ENCODE measurements at places on chromosomes 16 and 17.

- DNase-seq, result no peak
Observed at GRCh38 chr17:32141679-32142037, 644 bp upstream of the RHOT1 start.

DNA sequence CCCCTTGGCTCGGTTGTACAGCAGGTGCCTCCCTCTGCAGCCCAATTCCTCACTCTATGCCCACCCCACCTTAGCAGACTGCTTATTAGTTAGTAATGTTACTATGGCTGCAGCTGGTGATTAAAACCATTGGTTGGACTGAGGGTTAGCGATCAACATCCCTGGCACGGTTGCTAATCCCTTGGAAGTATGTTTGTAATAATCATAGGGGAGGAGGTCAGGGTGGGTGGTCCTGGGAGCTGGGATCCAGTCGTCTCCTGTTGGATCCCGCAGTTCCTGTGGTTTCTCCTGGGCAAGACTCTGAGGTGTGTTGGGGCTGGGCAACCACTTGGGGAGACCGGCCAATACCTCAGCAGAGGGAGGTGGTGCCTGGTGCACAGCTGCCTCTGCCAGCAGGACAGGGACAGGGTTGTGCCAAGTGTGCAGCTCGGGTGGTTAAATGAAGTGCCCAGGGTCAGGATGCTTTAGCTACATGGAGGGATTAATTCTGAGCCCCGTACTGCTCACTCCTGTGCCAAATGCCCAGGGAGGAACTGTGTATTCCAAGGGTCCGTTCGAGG is 38.0 kb downstream of the FZD2 start:
- DNase-seq, result no peak

DNA sequence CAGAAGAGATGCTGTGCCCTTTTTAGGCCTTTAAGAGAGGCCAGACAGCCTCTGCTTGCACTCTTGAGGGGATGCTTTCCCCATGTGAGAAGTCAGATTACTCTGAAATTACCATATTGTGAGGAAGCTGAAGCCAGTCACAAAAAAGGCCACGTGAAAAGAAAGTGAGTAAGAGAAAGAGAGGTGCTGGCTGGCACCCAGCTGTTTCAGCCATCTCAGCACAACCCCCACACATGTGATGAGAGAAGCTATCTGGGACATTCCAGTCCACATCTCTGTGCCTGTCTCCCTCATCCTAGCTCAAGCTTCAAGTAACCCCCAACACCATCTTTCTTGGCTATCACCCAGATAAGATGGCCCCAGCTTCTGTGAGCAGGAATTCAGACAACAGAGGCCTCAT is 131.4 kb downstream of the HS3ST2 start:
- DNase-seq, result no peak

GRCh38 chr17:52149626-52150025 is 8.9 kb downstream of the CA10 start:
- DNase-seq, result no peak

GRCh38 chr17:38735161-38735997 is 5.2 kb downstream of the CISD3 start:
- DNase-seq, result peak; percentile 70

GRCh38 chr16:74738113-74738541 is 36.5 kb downstream of the FA2H start:
- peak; percentile 21 for DNase-seq

GRCh38 chr16:1650131-1650530 is 27.9 kb upstream of the JPT2 start:
- DNase-seq, result no peak

- DNase-seq, result no peak
Observed at GRCh38 chr16:79816081-79816497, 215.6 kb upstream of the MAF start.

- DNase-seq, result no peak
Observed at GRCh38 chr17:41681776-41682175, 6.9 kb upstream of the EIF1 start.

DNA sequence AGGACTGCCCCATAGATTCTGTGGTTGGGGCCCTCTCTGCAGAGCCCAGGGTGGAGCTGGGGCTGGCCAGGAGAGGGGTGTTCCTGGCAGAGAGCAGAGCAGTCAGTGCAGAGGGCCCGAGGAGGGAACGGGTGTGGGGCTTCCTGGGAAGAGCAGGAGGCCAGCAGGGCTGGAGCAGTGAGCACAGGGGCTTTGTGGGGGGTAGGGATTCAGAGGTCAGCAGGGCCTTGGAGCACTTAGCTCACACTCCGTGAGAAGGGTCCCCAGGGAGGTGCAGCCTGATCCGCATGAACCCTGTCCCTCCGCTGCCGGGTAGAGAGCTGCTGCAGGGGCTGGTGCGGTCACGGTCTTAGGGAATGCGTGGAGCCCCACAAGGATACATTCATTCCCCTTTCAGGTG is 113.0 kb upstream of the CIBAR2 start:
- no peak for DNase-seq

- no peak for DNase-seq
Observed at GRCh38 chr16:85563034-85563433, 50.1 kb upstream of the GSE1 start.

DNA sequence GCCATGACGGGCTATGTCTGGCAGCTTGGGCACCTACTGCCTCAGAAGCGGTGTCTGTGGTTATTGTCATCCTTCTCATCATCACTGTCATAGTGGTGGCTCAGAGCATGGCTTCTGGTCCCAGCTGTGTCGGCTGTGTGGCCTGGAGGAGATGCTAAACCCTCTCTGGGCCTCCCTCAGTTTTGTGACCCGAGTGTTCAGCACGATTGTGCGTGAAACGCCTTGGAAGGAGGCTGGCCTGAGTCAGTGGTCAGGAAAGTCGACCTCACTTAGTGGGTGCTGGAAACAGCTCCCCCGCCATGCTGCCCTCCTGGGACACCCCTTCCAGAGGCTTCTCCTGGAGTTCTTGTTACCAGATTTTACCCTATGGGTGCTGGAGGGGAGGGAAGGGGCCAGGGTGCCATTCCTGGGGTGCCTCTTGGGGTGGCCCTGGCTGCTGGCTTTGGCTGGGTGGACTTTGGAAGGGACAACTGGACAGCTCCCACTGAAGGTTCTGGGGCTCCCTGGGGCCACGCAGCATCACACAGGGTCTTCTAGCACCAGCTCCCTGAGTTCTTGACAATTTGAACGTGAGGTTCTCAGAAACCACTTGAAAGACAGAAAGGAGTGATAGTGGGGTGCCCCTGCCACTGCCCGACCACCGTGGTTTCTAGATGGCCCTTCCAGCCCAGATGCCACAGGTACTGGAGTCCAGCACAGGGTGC is 226.5 kb upstream of the GSE1 start:
- DNase-seq, result no peak

DNA sequence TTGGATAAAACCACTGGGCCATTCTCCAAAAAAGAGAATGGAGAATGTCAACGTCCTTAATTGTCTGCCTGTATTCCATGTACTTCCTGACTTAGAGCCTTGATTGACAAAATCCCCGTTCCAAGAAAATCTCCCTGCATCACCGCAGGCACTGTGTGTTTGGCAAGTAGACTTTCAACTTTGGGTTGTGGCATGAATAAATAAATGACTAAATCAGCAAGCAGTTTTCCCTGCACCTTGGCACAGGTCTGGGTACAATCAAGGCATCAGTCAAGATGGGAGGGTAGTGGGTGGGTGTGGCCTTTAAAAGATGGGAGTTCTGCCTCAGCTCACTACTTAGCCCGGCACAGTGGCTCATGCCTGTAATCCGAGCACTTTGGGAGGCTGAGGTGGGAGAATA is 248.5 kb upstream of the RPL38 start:
- no peak for DNase-seq

GRCh38 chr17:13256545-13256944 is 238.7 kb upstream of the ELAC2 start:
- no peak for DNase-seq

DNA sequence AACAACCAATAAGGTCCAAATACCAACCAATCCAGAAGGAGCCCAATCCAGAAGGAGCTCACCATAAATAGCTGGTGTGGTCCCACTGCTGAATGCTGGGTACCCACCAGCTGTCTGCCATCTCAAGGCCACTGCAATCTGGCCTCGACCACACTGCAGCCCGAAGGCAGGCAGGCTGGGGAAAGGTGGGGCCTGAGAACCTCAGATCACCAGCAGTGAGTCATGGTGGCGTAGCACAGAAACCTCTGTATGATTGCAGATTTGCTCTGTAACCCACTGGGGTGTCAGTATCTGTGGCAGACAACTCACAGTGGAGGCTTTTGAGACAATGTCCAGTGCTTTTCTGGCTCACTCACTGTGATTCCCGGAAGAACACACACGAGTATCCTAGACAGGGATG is 14.7 kb upstream of the CMTR2 start:
- DNase-seq, result no peak

GRCh38 chr17:79087428-79088143 is 13.0 kb downstream of the ENGASE start:
- DNase-seq, result peak; percentile 75

- no peak for DNase-seq
Observed at GRCh38 chr17:82856361-82856760, 16.5 kb upstream of the ZNF750 start.

GRCh38 chr17:44205962-44206824 is 6.5 kb upstream of the ATXN7L3 start:
- DNase-seq, result no peak

GRCh38 chr17:62112229-62112628 is 47.2 kb upstream of the MED13 start:
- DNase-seq, result no peak

Data from right hindlimb (tissue), 1 donor.